Placental epithelial cell (primary cell): ENCODE measurements at places on chromosomes 4 and X. TPM values are rescaled to one million over a fixed set of nuclear protein-coding genes. Genes with fewer than 3 reads are reported as not detected.

The NAA11 gene
- not detected in 2 replicates for total RNA-seq

The TCEAL3 gene
- total RNA-seq = 15.2 and 45.9 TPM in 2 replicates

The CXCL6 gene
- 0.39 TPM in 1 of 2 replicates, not detected in the other for total RNA-seq

The ADH1C gene
- total RNA-seq = not detected in 2 replicates

The SLC4A4 gene
- total RNA-seq = 0.11 and 0.39 TPM in 2 replicates

The HSD17B13 gene
- not detected in 2 replicates for total RNA-seq

The JAKMIP1 gene
- not detected in 2 replicates for total RNA-seq

The REPS2 gene
- total RNA-seq = 13.7 and 24.3 TPM in 2 replicates

The AFP gene
- 2.3 TPM in 1 of 2 replicates, not detected in the other for total RNA-seq

The BCORL1 gene
- 0.65 and 4.7 TPM in 2 replicates for total RNA-seq

The TMEM156 gene
- not detected in 2 replicates for total RNA-seq

The ZFP42 gene
- total RNA-seq = 54.6 and 59.4 TPM in 2 replicates

The TGIF2LX gene
- not detected in 2 replicates for total RNA-seq

The DKC1 gene
- total RNA-seq = 20.4 and 26.1 TPM in 2 replicates

The SFRP2 gene
- 9.8 TPM in 1 of 2 replicates, not detected in the other for total RNA-seq

The DCAF12L2 gene
- not detected in 2 replicates for total RNA-seq

The CXCL8 gene
- 0.33 and 1.2 TPM in 2 replicates for total RNA-seq

The ADRA2C gene
- total RNA-seq = 0.22 and 0.39 TPM in 2 replicates

The XAGE1A gene
- total RNA-seq = not detected in 2 replicates

The SEC24D gene
- total RNA-seq = 99.7 and 147 TPM in 2 replicates

The YY2 gene
- total RNA-seq = 0.98 and 1.6 TPM in 2 replicates
